Colonic mucosa (tissue), 4 donors: ENCODE measurements at places on chromosomes 4 and X. TPM values are rescaled to one million over a fixed set of nuclear protein-coding genes. Genes with fewer than 3 reads are reported as not detected.

Gene RAB40AL
- total RNA-seq: 0.74 TPM

DNA sequence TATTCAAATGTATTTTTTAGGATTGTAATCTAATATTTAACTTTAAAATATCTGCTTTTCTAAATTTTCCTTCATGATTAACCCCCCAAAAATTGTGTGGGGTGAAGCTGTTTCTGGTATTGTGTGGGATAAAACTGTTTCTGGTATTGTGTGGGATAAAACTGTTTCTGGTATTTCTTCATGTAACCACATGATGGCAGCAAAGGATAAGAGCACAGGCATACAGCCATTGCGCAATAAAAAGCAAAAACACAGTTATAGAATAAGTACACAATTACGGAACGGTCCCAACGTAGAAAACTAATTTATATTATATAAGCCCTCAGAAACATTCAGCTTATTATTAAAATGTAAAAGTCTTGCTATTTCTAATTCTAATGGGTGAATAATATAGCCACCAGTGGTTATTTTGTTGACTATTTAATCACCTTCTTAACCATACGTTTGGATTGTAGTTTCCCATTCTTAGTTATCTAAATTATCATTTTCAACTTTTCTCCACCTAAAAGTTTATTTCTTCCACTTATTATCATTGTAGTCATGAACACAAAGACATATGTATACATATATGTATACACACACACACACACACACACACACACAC lies 333.9 kb upstream of the FSTL5 start:
- no peaks in the 10 kb centered on the region for H3K36me3 ChIP-seq
- no peak for DNase-seq
- H3K27ac ChIP-seq: no peak overlapping the region
- no peaks in the 10 kb centered on the region for H3K4me1 ChIP-seq
- no peaks in the 10 kb centered on the region for H3K27me3 ChIP-seq

DNA sequence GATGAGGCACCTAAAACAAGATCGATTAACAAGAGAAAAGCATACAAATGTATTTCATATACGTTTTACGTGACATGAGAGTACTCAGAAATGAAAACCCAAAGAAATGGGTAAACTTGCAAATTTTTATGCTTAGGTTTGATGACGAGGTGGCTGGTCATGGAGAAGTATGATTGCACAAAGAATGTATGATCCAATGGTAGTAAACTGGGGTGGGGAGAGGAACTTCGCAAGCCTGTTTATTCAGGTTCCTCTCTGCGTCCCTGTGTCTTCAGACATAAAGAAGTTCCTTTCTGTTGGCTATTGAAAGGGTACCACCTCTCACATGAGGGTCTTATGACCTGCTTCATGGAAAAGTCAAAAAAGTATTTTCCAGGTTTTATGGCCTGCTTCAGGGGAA lies 309.2 kb downstream of the BCOR start:
- no peak for DNase-seq
- no peak overlapping the region for H3K4me3 ChIP-seq
- no peaks in the 10 kb centered on the region for H3K4me1 ChIP-seq
- no peaks in the 10 kb centered on the region for H3K36me3 ChIP-seq
- no peaks in the 10 kb centered on the region for H3K27me3 ChIP-seq

DNA sequence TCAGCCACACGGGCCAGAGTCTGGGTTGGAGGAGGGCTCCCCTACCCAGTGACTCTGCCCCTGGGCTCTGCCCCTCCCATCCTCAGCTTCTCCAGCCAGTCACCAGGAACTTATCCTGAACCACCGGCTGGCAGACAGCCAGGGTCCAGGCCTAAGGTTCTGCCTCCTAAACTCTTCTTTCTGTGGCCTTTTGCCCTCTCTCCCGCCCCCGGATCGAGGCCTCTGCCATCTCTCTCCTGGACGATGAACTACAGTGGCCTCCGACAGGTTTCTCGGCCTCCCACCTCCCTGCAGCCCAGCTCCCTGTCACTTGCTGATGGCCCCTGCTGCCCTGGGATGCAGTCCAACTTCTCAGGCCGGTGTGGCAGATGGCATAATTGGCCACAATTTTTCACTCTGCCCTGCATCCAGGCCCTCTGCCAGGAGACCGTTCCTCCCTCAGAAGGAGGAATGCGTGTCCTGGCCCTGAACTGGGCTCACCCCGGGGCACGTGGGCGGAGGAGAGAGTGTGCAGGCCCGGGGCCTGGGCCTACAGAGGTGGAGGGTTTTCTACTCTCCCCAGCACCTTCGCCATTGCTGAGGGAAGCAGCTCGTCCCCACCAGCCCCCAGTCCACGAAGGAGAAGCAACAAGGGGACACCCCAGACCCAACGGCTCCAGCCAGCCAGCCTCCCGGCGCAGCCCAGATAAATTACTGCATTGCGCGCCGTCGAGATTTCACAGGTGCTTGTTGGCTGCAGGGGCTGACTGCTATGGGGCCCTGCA lies 81.9 kb upstream of the LRPAP1 start:
- no peaks in the 10 kb centered on the region for H3K4me1 ChIP-seq
- no peaks in the 10 kb centered on the region for H3K36me3 ChIP-seq
- H3K27ac ChIP-seq: no peak overlapping the region
- H3K4me3 ChIP-seq: no peak overlapping the region
- no peak for DNase-seq

Gene FOXP3
- 0.30 TPM for total RNA-seq

Gene FGB
- 6.2 TPM for total RNA-seq
